ENCODE measurements at places on chromosomes 6 and 20.

DNA sequence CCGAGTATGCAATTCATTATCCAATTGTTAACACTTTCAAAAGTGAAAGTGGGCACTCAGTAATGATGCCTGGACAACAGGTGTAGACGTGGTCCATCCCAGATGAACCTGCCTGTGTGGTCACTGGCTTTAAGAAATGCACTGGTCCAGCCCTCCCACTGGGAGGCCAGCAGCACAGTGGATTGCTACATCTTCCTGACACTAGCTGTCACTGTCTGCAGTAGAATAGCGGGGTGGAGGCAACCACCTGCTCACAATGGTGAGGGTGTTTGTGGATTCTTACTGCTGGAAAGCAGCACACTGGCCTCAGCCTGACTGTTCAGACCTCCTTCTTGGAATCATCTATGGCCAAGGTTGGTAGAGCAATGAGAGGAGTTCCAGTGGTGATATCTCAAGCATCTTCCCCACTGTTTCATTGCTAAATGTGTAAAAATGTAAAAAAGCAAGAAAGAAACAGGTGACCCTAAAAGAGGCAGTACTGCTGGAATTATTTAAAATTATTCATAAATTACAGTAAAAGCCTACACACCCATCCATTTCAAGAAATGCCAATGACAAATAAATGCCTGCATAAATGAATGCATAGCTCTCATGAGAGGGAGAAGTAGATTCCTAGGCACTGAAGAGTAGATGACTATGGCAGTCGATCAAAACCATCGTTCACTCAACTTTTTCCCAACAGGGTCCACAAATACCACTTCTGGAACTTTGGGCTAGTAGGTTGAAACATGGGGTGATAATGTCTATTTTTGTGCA, 228.0 kb upstream of the PLN start:
- DNase-seq: no peak

GRCh38 chr6:149031859-149032598, 285.2 kb downstream of the UST start:
- DNase-seq: no peak

- no peak for DNase-seq
Observed at GRCh38 chr6:15526212-15526701, 136.6 kb downstream of the DTNBP1 start.

DNA sequence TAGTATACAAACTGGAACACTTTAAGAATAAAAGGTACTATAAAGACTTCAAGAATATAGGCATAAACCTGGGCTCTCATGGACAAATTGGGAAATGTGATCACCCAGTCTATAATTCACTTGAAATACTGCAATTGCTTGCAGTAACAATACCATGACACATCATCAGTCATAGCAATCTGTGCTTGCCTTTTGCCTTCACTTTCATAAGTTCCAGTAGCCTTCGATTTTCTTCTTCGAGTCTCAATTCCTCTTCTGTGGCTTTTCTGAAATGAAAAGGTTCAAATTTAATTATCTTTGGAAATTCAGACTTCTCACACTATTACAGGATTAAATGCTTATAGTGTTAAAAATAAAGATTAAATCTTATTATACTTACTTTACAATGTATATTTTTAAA, 96.3 kb upstream of the ZBTB24 start:
- DNase-seq: no peak

GRCh38 chr6:43780941-43781928, 11.2 kb downstream of the VEGFA start:
- no peak for DNase-seq

DNA sequence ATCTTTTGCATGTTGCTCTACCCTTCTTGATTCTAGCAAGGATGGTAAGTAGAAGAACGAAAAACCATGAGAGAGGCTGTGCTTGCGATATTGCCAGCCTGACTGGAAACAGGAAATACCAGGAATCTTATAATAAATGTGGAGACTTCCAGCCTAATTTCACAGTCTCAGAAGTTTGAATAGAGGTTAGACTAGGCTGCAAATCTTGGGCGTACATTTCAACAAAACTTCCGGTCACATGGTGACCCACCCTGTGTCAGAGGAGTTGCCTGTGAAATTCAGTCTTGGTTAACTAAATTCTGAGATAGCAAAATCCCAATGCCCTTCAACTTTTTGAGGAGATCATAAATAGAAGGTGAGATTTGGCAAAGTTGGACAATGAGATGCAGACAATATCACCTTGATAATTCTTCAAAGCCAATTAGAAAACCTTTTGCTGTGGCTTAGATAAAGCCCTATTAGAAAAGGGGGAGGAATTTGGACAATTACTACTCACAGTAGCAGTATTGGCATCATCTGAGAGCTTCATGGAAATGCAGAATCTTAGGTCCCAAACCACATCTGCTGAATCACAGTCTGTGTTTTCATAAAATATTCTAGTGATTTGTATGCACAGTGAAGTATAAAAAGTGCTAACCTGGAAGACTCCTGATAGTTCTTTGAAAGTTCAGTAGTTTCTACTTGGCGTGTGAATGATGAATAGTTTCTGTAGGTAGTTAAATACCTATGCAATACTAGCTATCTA, 262.0 kb upstream of the JAG1 start:
- DNase-seq: no peak

DNA sequence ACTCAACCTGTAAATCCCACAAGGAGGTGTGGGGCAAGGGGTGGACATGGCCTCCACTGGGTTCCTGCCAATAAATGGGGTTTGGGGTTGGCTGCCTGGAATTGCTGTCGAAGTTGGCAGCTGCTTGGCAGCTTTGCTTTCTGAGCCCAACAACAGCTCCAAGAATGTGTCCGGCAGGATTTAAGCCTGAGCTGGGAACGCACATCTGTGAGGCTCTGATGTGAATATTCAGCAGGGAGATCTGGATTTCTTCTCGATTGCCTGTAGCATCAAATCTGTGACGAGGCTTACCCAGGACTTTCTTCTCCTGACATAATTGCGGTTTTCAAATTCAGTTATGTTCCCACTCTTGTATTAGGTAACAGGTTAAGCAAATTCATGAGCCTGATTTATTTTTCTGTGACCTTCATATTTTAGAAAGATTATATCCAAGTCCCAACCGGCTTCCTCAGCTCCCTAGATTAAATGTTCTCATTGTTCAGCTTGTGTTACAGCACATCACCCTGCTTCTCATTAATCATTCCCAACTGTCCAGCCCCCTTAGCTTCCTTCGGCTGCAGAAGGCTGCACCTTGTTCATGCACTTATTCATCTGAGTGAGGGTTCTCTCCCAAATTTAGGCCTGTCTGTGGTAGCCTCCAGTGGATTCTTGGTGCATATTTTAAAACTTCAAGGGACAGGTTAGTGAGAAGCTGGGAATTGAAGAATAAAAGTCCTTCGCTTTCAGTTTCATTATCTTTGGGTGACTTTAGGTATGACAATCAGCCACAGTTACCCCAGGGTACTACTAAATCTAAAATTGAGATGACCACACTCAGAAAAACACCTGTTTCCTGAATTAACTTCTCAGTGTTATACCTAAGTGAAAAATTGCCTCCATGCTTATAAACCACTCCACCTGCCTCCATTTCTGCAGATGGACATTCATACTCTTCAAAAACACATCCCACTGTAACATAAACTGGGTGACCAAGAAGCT, 310.0 kb downstream of the ESR1 start:
- DNase-seq: no peak

DNA sequence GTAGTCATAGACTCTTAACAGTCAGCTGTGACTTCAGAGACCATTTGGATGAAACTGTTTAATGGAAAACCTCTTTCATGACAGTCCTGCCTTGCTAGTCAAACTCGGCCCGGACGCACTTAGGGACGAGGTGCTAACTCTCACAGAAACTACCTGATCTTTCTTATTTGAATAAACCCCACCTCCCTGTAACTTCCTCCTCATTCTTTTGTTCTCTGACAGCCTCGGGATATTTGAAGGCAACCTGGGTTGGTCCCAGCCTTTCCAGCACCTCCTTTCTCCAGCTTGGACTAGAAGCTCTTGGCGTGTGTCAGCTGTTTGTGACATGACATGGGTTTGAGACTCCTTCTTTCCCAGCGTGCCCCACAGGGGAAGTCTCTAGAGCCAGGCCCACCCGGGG, 175.3 kb upstream of the EXOC2 start:
- no peak for DNase-seq

DNA sequence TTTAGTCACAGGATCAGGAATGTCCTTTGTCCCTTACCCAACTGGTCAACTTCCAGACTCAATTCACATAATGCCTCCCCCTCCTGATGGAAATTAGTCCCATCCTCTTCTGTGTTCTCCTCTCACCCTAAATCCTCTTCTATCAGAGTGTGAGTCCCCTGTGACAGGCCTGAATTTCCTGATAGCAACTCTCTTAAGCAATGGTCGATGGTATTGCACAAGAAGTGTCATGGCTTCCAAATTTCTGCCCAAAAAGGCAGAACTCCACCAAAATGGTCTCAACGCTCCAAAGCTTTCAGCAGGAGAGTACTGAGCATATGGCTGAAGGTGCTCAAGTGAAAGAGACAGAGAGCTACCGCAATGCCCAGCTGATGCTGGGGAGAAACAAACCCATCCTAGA, 2.4 kb downstream of the PREP start:
- no peak for DNase-seq

- DNase-seq: no peak
Observed at GRCh38 chr6:19873031-19873430, 35.9 kb downstream of the ID4 start.

GRCh38 chr6:76972474-76972873, 490.8 kb downstream of the HTR1B start:
- DNase-seq: no peak

- no peak for DNase-seq
Observed at GRCh38 chr6:53645859-53646258, 19.7 kb downstream of the KLHL31 start.

- no peak for DNase-seq
Observed at GRCh38 chr20:46365487-46366220, 40.8 kb downstream of the ELMO2 start.

- DNase-seq: no peak
Observed at GRCh38 chr6:30216096-30216495, 2.9 kb upstream of the TRIM26 start.

- DNase-seq: no peak
Observed at GRCh38 chr6:118288355-118289124, 259.6 kb upstream of the PLN start.

DNA sequence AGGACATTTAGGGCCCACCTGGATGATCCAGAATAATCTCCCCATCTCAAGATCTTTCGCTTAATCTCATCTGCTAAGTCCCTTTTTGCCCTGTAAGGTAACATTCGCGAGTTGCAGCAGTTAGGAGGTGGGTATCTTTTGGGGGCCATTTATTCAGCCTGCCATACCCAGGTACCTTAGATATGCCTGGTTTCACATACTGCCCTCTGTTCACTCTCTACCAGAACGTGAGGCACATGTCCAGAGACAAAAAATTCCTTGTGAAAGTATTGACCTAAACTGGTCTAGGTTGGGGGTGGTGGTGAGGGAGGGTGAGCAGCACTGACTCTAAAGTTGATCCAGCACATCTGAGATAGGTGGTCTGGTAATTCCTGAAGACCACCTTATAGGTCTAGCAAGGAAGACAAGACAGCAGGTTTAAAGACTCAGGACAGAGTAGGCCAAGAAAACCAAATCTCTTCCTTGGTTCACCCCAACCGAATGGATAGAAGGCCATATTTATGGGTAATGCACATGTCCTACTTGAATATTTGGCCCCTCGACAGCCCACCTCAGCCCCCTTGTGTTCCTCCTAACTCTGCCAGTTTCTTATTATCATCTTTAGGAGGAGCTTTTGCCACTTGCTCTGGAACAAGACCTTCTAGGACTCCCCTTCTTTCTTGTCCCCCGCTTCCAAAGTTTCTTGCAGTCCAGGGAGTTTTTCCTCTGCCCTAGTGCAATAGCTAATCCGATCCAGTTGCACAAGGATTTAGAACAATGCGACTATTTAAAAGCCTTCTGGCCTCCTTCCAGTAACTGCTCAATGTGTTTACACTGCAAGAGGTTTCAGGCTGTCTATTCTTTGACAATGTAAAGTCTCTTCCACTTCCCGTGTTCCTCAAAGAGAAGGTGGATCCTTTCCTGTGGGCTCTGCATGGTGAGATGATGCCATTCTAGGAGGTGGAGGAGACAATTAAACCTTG, 213.0 kb upstream of the LAMP5 start:
- DNase-seq: no peak

DNA sequence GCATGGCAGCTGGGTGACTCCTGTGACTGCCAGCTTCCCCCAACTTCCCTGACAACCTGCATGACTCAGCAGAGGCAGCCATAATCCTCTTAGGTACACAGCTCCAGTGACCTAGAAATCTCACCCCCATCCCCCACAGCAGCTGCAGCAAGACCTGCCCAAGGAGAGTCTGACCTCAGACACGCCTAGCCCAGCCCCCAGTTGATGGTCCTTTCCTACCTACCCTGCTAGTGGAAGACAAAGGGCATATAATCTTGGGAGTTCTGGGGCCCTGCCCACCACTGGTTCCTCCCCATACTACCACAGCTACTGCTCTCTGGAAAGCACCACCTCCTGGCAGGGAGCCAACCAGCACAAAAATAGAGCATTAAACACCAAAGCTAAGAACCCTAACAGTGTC, 90.2 kb downstream of the F13A1 start:
- no peak for DNase-seq

GRCh38 chr20:31836853-31837608, 8.4 kb downstream of the FOXS1 start:
- DNase-seq: no peak

DNA sequence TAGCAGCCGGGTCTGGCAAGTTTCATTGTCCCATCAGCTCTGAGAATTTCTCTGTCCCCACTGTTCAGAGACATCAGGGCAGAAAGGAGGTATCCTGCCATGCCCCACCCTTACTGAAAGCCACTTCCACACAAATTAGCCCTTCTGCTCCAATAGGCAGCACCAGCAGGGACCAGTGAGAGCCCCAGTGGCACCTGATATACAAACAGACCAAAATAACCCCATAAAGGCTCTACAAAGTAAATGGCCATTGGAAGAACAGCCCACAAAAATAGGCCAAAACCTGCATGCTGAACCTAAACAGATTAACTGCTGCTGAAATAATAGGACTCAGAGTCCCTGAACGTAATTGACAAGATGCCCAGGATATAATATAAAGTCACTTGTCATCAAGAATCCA, 199.9 kb downstream of the TMEM200A start:
- no peak for DNase-seq

GRCh38 chr6:9520417-9521151, 894.3 kb downstream of the TFAP2A start:
- no peak for DNase-seq

DNA sequence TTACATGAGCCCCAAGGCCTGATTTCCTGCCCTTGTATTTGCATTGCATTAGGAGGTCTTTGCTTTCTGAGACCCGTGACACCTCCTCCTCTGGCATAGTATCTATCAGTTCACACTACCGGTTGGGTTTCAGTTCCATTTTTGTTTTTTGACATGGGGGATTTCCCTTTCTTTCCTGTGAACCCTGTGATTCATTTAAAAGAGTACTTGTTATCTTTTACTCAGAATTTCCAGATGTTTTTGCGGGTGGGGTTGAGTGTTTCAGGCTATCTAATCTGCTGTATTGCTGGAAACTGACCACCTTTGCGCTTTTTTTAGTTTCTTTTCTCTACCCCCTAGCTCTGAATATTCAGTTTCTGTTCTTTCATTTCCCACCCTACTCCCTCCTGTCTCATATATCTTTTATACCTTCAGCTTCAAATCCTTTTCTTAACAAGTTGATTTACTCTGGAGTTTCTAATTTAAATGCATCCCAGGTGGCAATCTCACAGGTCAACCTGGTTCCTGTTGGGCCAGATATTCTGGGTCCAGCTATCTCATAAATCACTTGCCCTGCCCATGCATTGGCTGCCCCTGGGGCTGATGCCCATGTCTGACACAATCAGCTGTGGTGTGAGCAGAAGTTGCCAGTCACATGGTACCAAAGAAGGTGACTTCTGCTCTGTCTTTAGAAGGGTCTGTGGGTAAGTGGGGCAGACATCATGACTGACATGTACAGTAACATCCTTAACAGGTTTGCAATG, 14.3 kb upstream of the NCOA3 start:
- DNase-seq: peak; percentile 41
